ENCODE measurements at places on chromosomes 2 and 18.

GRCh38 chr2:188295067-188295685 is 3.5 kb downstream of the GULP1 start:
- no peak for DNase-seq

GRCh38 chr2:67462738-67463496 is 65.8 kb downstream of the ETAA1 start:
- no peak for DNase-seq

- DNase-seq, result no peak
Measured at GRCh38 chr2:179793238-179793637, 68.2 kb downstream of the ZNF385B start.

DNA sequence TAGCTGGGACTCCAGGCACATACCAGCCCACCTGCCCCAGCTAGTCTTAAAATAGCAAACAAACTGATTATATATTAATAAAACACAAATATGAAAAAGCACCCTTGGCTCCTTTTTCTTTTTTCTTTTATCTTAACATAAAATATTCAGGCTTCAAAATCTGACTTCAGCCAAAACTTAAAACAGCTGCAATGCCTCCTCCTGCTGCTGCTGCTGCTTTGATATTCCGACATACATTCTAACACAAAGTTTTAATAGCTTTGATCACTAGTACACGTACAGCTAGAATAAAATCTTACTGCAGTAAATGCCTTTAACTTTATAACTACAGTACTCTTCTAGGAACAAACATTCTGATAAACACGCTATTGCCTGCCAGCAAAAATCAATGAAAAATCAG is 71.4 kb upstream of the RNU4ATAC start:
- DNase-seq, result no peak

GRCh38 chr2:19187323-19188020 is 171.0 kb downstream of the OSR1 start:
- no peak for DNase-seq

DNA sequence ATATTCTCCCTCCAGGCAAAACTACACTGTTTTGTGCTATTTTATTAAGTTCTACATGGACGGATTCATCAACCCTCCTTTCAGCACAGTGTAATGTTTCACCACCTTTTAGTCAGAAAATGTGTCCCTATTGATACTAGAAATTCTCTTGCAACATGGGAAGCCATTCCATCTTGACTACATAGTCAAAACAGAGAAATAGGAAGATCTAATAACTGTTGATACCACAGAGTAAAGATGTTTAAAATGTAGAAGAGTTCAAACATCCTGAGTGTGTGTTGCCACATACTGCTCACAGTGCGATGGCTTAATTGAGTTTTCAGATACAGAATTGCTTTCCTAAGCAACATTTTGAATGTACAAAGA is 492.2 kb upstream of the RAB12 start:
- no peak for DNase-seq

DNA sequence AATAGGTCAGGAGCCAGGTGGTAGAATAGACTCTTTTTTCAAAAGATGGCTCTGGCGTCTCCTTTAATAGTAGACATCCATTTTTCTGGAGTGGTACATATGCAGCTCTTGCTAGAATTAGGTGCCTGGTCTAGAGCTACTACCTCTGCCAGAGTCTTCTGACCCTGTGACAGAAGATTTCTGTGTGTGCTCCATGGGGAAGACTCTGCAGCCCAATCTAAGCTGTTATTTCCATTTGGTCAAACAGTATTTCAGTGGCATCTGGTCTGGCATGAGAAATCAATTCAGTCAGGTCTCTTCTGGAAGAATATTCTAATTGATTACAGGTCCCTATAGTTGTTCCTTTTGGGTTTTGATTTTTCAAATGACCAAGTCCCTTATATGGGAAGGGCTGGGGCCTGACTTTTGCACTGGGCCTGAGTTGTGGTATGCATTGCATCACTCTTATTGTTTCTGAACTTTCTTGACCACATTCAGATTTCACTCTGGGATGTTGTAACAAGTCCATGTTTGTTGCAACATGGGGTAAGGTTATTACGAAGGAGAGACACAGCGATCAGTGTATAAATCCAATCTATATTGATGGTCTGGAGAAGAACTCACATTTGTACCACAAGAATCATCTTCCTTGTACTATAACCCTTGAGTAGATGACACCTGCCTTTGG is 12.1 kb downstream of the MXD1 start:
- no peak for DNase-seq

- no peak for DNase-seq
Measured at GRCh38 chr2:26471289-26471688, 6.6 kb downstream of the OTOF start.

DNA sequence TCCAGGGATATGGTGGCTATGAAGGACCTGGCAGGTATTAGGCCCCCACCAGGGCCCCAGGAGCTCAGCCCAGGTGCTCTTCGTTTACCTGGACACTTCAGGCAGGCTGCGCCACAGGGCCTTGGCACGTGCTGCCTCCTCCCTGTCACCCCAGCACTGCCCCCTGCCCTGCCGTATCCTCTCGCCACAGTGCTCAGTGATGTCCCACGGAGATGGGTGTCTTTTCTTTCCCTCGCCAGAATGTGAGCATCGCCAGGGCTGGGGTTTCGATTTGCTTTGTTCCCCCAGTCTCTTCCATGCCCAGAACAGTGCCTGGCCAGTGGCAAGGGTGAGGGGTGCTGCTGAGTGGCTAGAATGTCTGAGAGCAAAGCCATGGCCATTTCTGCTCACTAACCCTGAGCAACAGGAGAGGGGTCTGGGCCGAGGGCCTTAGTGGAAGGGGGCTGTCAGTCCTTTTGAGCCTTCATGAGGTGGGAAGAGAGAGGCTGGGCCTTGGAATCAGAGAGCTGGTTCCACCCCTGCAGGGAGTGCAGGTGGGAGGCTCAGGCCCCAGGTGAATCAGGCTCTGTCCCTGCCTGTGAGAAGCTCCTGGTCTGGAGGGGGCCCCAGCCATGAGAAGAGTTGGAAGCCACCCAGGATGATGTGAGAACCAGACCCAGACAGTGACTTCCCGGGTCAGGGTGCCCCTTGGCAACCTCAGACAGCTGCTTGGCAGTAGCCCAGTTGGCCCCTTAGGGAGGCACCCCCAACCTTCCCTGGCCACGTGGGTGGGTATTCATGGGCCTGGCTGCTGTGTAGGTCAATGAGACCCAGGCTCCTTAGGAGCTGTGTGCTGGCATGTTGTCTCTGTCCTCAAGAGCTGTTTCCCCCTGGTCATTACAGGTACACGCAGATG is 129.9 kb upstream of the HS6ST1 start:
- no peak for DNase-seq

DNA sequence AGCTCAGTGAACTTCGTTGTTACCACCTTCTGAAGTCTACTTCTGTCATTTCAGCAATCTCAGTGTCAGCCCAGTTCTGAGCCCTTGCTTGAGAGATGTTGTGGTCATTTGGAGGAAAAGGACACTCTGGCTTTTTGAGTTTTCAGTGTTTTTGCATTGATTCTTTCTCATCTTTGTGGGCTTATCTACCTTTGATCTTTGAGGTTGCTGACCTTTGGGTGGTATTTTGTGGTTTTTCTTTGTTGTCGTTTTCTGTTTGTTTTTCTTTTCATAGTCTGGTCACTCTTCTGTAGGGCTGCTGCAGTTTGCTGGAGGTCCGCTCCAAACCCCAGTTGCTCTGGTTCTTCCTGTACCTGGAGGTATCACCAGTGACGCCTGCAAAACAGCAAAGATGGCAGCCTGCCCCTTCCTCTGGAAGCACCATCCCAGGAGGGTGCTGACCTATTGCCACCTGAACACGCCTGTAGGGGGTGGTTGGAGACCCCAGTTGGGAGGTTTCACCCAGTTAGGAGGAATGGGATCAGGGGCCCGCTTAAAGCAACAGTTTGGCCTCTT is 74.7 kb downstream of the EPC2 start:
- no peak for DNase-seq

DNA sequence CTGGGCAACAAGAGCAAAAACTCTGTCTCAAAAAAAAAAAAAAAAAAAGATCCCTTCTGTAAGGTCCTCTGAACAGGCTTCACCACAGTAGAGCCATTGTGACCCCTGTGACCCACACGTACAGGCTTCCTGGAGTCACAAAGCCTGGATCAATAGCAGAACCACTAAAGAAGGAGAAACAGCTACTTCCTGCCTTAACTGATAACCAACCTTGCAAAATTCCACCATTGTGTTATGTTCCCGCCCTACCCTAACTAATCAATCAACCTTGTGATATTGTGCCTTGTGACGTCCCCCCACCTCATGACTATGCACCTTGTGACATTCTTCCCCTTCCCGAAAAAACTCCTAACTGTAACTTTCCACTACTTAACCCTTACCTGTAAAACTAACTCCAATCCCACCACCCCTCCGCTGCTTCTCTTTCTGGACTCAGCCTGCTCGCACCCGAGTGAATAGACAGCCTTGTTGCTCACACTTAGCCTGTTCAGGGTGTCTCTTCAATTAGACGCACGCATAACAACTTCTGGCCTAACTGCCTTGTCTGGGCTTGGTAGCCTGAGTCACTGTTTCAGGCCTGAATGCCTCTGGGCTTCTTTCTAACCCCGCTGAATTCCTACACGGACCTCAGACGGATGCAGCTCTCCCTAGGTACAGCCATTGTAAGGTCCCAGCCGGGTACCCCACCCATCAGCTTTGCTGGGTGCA is 13.9 kb downstream of the SCYGR8 start:
- no peak for DNase-seq
